ENCODE measurements at places on chromosomes 3 and 15.

GRCh38 chr3:138450181-138450580, 15.8 kb downstream of the ESYT3 start:
- DNase-seq, result no peak

DNA sequence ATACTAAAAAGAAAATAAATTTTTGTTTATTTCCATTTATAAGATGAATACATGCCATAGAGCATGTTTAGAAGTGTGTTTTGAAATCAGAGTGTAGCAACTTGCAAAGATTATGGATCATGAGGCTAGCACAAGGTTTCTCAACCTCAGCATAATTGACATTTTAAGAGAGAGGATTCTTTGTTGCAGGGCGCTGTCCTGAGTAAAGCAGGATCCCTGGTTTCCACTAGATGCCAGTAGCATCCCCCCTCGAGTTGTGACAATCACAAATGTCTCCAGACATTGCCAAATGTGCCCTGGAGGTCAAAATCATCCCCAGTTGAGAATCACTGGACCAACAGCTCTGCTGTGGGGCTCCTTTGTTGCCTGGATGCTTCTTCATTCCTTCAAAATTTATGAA, 128.5 kb upstream of the RBMS3 start:
- DNase-seq, result no peak

DNA sequence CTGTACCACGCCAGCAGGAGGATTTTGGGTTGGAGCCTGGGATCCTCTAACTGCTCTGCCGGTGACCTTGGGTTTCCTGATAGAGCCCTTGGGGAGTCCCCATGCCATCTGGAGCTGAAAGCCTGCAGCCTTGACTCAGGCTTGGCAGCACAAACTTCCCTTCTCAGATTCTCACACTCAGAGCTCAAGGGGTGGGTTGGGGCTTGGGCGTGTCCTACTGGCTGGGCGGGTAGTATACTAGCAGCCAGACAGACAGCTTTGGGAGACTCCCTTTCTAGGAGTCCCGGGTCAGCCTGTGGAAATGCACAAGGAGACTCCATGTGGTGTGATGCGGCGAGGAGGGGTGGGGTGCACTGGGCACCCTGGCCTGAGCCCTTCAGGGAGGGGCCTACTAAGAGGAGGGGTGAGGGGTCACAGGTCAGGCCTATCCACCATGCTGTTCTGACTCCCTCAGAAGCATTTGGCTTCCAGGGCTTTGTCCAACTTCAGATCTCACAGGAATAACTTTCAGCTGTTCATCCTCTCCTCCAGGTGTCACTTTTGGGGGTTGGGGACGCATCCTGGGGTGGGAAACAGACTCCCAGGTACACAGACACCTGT, 21.6 kb upstream of the PLXNA1 start:
- peak; percentile 83 for DNase-seq

DNA sequence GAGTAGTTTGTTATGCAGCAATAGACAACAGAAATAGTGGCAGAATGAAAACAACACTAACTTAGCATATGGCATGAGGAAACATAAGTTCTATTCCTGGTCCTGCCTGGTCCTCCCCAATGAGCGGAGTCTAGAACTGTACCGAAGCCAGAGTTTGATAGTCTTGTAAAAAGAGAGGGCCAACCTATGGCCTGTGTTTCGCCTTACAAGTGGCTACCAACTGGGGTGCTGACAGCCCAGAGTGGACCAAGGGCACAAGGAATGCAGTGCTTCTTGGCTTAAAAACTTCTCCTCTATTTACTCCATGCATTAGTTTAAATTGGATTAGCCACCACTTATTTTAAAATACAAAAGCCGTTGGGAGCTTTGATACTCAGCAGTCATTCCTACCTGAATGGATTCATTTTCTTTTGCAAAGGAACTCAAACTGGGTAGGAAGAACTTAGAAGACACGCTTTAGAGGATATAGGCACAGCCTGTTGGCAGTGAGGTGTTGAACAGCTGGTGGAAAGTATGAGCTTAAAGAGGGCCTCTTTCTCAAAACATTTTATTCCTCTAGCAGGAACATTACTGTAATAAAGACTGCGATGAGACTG, 302.9 kb downstream of the PLCL2 start:
- DNase-seq, result no peak

DNA sequence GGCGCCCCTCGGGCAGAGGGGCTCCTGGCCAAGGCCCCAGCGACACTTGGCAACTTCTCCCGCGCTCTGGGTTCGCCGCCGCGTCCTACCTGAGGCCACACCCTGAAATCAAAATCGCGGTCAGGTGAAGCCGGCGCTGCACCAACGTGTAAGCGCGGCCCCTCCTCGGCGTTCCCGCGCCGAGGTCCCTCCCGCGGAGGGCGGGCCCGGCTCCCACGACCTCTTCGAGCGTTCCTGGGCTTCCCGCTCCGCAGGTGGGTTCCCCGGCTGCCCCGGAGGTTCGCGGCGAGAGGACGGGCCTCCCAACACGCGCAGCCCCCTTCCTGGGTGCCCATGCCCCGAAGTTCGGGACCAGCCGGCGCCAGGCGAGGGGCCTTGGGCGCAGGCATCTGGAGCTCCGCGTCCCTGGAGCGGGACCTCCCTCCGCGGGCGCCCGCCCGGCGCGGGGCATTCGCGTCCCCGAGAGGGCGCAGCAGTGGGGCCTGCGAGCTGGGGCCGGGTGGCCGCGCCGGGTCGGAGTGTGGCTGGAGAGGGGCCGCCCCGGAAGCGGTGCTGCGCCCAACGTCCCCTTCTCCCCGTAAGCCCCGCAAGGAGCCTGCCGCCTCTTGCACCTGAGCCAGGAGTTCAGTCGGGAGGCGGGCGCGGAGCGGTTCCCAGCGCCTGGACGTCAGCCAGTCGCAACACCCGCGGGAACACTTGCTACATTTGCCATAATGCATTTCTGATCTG, 13.7 kb downstream of the PAK6 start:
- peak; percentile 40 for DNase-seq

- DNase-seq, result no peak
Observed at GRCh38 chr15:70508561-70509281, 254.6 kb downstream of the UACA start.

DNA sequence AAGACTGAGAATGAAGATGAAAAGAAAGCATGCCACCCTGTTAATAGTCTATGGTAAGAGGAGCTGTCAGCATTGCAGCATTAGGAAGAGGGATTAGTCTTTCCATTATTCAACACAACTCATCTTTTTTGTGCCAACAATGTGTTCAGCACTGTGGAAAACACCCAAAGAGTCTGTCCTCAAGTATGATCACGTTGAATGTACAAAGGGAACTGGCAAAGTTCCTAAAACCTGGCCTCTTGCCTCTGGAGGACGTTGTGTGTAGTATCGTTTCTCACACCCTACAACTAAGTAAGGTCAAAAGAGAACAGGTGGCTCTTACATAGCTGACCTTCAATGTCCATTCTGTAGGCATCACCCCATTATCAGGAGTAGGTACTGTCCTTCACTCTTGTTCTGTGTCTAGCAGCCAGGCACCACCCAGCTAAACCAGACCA, 147.9 kb upstream of the THBS1 start:
- DNase-seq, result no peak

GRCh38 chr15:31305796-31306425, 20.7 kb upstream of the KLF13 start:
- no peak for DNase-seq

- no peak for DNase-seq
Observed at GRCh38 chr3:197281849-197282248, 16.6 kb downstream of the DLG1 start.

- DNase-seq, result peak; percentile 89
Observed at GRCh38 chr3:72336821-72337479, 511.3 kb downstream of the SHQ1 start.

DNA sequence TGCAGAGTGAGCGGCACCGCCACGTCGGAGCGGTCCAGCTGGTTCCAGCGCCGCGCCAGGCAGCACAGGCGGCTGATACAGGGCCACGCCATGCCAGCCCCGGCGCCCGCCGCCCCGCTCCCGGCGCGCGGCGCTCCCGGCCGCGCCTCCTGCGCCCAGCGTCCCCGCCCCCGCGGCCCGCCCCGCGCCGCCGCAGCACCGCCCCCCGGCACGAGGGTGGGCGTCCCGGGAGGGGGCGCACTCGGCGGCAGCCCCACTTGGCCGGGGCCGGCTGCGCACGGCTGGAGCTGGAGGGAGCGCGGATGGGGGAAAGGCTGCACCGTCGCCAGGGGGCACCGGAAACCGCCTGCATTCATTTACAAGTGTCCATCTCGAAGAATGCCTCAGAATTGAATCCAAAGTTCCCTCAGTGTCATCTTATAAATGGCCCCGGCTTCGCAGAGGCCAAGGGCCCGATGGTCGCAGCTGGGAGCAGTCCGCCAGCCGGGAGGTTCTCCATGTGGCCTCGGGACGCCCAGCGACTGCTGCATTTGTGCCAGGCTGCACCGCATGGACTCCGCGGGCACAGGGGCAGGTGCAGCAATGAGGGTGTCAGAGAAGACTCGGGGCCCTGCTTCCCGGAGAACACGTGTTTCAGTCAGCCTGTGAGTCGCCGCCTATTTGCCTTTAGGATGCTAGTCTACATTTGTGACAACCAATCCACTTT, at the start of gene MAP6D1:
TSS of gene MAP6D1 (minus strand) at position 122 of the 706 bp plus-strand sequence. CDS start at position 92, 30 bp downstream.
- peak; percentile 27 for DNase-seq

- DNase-seq, result no peak
Observed at GRCh38 chr15:43854801-43855200, 28.0 kb downstream of the WDR76 start.

GRCh38 chr3:72463083-72463482, 385.2 kb downstream of the SHQ1 start:
- no peak for DNase-seq

DNA sequence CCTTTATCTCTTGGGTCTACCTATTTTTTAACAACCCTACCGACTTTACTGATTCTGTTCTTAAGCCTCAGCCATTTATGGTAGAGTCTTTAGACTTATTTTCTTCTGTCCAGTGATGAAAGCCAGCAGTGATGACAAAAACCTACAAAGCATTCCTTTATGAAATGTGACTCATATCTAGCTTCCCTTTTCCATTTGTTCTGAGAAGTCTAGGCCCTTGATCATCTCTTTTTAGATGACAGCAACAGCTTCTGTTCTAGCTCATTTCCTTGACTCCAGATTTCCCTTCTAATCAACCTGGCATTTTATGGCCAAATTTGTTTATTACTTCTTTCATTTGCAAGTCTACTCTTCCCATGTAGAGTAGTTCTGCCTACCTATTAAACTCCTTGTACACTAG, 36.1 kb downstream of the CFAP44 start:
- no peak for DNase-seq

DNA sequence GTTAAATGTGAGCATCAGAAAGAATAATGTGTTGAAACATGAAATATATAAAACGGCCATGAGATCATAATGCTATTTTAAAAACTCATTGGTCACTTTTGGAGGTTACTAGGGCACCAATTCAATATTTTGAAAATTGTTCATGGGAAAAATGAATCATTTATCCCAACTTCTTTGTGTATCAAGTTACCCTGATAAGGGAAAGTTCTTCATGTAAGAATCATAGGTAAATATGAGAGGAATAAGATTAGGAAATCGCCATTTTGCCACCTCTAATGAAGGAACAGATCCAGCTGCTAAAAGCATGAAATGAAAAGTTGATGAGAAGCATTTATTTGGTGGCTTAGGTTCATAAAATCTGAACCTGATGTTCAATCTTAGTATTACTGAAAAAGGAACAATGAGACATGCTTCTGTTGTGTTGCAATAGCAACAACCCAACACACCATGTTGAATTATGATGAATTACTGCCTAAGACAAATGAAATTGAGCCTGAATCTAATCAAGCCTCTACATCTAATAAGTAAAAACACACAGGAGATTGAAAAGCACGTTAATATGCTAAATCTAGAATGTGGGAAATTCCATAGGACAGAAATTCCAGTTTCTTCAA, 32.5 kb downstream of the ABHD5 start:
- no peak for DNase-seq

DNA sequence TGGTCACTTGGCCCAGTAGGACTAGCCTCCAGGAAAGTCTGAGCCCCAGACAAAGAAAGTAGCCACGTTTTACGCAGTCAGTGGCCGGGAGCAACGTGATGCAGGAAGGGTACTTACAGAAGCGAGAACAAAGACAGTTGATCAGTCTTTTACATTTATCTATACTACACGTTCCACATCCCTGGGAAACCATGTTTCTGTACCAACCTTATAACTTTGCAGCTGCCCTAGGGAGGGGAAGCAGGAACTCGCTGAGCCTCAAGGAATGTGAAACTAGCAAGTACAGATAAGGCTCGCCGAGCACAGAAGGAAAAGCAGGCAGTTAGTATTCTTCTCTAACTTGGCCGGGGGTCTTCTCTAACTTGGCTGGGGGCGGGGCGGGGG, 3.4 kb upstream of the KNL1 start:
- no peak for DNase-seq

DNA sequence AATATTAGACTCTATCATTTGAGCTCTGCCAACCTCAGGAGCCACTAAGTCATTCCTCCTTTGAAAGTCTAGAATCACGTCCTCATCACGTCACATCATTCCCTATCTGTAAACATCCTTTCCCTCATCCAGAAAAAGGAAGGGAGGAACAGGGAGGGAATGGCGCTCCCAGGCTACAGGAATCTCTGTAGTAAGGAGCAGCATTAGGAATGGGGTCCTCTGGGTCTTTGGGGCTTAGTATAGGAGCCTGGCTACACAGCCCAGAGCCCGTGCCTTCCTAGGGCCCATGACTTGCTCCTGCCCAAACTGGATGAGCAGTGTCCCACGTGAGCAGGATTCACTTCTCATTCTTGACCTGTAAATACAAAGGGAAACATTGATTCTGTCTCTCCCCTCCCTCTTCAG, 1.6 kb downstream of the TAGLN3 start:
- no peak for DNase-seq

DNA sequence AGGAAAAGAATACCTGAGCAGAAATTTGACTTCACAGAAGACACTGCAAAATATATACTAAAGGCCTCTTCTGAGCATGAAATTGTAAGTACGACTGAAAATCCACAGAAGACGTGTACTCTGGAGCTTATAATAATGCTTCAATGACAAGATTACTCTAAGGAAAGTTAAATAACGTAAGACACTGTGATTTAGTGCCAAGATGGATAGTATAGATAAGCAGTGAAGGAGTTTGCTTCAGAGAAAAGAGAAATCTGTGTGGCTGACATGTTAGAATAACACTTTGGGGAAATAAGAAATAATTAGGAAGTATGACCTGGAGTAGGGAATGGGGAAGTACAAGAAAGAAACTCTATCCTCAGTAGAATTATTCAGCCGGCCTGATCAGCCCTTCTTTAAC, 28.9 kb downstream of the ALDH1A2 start:
- DNase-seq, result no peak

- DNase-seq, result no peak
Observed at GRCh38 chr15:93105485-93105884, 16.5 kb upstream of the RGMA start.

DNA sequence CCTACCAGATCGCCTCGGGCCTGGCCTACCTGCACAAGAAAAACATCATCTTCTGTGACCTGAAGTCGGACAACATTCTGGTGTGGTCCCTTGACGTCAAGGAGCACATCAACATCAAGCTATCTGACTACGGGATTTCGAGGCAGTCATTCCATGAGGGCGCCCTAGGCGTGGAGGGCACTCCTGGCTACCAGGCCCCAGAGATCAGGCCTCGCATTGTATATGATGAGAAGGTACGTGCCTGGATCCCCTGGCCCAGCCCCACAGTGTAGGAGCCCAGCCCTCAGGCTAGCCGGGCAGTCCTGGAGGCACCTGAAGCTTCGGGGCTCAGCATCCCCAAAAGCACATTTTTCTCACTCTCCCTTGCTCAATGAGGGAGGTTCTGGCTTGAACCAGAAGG, 135.8 kb downstream of the LRRK1 start:
- DNase-seq, result no peak

GRCh38 chr15:72136170-72137051, 18.2 kb downstream of the SENP8 start:
- DNase-seq, result no peak
